ENCODE measurements at places on chromosomes 7 and 10.
A peak's percentile ranks its signal among the peaks of the same experiment; 100 is the strongest.

GRCh38 chr7:117098457-117098856, 145.2 kb downstream of the ST7 start:
- DNase-seq, result peak; percentile 99

DNA sequence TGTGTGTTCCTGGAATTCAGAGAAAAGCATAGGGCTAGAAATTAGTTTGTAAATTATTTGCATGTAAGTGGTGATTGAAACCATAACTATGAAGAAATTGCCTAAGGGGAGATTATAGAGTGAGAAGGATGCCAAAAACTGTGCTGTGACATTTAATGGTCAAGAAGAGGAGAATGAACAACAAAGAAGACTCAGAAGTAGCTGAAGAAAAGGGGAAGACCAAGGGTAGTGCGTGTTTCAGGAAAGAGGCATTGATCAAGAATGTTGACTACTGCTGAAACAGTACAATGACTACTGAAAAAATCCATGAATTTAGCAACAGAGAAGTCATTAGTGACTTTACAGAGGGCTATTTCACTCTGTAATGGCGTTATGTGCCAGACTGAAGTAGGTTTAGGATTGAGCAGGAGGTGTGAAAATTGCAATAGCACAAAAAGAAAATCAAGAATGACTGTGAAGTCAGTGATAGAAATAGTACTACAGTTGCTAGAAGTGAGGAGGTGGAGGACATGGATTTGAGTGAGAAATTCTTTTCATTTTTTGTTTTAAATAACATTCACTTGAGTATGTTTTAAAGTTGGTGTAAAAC, 28.9 kb upstream of the SAMD9L start:
- DNase-seq, result no peak

GRCh38 chr7:103499976-103500375, 54.0 kb upstream of the SLC26A5 start:
- peak; percentile 52 for DNase-seq

DNA sequence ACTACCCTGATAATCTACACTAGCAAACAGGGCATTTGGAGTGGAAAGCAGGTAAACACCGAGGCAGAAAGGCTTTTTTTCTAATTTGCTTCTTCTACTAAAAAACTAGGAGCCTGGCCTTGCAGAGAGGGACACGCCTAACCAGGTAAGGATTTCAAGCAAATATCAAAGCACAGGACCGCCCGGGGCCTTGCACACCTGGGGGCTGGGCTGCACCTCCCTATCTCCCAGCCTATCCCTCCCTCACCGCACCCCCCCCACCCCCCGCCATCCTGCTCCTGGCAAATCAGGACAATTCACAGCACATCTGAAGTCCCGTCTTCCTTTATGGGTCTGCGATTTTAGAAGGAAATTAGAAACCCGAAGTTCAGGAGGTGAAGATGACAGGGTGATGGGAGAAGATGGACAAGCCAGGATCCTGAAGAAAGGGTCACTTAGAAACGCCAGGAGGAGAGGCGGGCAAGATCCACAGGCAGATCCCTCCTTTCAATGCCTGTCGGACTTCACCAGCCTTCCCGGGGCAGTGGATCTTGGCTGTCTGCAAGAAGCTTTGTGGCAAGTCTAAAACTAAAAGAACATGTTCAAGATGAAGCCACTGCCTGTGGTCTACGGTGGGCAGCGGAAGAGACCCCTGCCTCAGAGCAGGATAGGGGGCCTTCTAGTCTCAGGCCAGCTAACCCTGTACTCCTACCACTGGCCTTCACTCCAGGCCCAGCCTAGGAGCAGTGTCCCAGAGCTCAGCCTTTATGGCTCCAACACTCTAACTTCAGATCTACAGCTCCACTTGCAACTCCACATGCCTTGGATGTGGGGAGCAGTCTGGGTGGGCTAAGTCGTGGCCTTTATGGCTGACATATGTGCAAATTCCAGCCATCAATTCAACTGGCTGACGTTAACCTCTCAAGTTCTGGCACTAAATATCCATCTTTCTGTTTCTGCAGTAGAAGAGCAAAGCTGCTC, 43.9 kb downstream of the TNS3 start:
- no peak for DNase-seq

- no peak for DNase-seq
Observed at GRCh38 chr10:8416760-8417159, 362.3 kb downstream of the GATA3 start.

DNA sequence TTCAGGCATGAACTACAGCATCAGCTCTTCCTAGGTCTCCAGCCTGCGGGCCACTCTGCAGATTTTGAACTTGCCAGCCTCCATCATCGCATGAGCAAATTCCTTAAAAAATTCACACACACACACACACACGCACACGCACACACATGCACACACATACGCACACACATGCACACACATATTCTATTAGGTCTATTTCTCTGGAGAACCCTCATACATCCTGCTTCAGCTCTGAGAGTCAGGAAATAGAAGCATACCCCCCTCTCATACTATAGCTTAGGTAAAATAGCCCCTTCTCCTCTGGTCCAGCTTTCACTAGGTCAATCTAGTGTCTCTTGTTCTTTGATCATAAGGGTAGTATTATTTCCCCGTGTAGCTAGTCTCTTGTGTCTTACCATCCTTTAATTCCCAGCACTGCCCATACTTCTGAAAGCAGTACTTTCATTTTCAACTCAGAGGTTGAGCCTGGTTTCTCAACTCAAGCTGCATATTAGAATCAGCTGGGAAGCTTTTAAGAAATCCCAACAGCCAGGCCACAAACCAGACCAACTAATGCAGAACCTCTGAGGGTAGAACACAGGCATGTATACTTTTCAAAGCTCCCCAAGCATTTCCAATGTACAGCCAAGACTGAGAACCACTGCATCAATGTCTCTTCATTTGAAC, 30.9 kb upstream of the ITGB8 start:
- DNase-seq, result peak; percentile 45

DNA sequence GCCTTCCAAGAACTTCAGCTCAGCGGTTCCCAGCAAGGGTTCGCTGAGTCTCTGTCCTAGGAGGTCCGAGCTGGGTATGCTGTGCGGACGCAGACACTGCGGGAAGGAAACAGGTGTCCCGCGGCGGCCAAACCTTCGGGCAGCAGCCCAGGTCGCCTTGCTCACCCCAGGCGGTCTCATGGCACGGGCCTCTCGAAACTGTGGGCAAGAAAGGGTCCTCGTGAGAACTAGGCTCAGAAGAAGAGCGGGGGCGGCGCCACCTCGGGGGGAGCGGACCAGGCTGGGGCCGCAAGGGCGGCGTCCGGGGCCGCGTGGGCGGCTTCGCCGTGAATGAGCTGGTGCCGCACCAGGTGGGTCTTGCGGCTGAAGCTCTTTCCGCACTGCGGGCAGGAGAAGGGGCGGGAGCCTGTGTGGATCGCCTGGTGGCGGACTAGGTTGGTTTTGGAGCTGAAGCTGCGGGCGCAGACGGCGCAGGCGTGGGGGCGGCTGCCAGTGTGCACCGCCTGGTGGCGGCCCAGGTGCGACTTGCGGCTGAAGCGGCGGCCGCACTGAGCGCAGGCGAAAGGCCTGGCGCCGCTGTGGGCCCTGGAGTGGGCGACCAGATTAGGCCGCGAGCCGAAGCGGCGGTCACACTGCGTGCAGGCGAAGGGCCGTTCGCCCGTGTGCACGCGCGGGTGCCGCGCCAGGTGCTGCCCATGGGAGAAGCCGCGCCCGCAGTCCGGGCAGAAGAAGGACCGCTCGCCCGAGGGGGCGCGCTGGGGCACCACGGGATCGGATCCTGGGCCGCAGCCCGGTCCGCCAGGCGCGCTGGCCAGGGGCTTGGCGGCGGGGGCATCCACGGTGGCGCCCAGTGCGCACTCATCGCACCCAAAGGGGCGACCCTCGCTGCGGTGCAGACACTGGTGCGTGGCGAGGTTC, 8.6 kb downstream of the ZNF467 start:
- no peak for DNase-seq

DNA sequence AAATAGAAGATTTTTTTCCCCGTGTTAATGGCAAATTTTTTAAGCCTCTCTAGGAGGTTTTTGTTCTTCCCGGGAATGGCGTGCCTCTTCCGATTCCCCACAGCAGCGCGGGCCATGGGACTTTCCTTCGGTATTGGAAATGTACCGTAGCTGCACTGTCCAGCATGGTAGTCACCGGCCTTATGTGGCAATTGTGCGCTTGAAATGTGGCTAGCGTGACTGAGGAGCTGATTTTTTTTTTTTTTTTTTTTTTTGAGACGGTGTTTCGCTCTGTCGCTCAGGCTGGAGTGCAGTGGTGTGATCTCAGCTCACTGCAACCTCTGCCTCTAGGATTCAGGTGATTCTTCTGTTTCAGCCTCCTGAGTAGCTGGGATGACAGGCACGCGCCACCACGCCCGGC, 938 bp upstream of the TCTN3 start:
- no peak for DNase-seq

GRCh38 chr7:516606-517456, 2.8 kb downstream of the PDGFA start:
- peak; percentile 80 for DNase-seq

- peak; percentile 69 for DNase-seq
Observed at GRCh38 chr10:116787893-116788665, 45.7 kb upstream of the HSPA12A start.

DNA sequence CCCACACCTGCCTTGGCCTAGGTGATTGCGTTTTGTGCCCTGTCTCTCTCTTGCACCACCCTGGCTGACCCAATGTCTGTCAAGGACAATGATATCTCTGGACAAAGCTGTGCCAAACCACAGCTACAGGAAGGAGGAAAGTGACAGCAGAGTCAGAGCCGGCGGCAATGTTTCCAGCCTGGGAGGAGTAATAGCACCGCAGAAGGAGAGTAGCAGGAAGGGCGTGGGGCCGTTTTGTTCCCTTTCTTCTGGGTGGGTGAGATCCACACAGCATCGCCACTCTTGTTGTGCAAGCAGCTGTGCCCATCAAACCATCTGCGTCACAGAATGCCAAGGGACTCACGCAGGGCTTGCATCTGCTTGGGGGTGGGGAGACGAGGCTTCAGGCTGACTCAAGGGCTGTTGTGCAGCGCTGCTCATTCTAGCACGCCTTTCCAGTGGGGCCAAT, 341.6 kb upstream of the AUTS2 start:
- no peak for DNase-seq

- DNase-seq, result peak; percentile 8
Observed at GRCh38 chr10:43304687-43305333, 37.9 kb upstream of the RASGEF1A start.

GRCh38 chr7:158976468-158976848, 120.1 kb downstream of the DYNC2I1 start:
- DNase-seq, result no peak

- DNase-seq, result peak; percentile 56
Observed at GRCh38 chr7:78139335-78139734, 340.8 kb downstream of the PHTF2 start.

DNA sequence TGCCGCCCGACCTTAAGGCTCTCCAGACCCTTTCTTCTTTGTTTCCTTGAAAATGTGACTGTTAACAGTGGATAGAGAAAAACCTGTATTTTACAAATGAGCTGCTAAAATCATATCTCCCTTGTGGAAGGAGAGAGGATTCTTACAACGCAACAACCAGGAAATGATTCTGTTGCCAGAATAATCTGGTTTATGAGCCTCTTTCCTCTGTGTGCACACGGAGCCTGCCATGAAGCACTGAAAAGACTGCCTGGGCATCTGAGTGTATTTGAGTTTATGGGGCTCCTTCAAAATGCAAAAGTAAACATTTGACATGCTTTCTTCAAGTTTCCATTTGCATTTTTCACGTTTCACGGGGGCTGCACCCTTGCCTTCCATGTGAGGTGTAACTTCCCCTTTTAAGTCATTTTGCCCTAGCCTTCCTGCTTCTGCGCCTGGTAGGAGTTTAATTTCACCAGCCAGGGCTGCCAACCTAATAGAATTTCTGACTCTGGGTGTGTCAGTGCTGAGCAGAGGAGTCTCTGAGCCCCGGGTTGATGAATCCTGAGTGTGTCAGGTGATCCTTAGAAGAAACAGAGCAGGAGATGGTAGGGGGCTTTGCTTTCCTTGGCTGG, 101.2 kb downstream of the GRB10 start:
- no peak for DNase-seq

DNA sequence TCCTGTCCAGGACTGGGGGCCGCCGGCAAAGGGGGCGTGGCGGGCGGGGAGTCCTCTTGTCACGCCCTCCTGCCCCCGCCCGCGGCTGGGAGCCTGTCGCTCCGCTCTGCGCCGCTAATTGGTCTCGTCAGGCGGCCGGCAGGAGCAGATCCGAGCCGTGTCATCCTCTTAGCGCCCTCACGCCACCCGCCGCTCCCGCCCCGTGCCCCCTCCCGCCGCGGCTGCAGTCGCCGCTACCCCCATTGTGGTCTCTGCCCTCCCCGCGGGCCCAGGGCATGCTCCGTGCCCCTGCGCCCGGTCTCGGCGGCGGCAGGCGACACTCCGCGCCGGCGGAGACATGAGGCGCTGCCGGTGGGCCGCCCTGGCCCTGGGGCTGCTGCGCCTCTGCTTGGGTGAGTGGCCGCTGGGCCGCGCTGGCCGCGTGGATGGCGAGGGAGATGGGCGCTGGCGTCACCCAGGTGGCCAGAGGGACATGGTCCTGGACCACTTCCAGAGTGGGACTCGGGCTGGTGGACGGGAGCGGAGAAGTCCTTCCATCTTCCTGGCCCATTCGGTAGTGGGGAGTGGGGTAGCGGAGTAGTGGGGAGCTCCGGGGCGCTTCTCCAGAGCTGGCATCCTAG, at the start of gene CDHR1:
TSS of gene CDHR1 (plus strand) at position 114 of the 620 bp plus-strand sequence. CDS start at position 338, 224 bp downstream.
- DNase-seq, result no peak

DNA sequence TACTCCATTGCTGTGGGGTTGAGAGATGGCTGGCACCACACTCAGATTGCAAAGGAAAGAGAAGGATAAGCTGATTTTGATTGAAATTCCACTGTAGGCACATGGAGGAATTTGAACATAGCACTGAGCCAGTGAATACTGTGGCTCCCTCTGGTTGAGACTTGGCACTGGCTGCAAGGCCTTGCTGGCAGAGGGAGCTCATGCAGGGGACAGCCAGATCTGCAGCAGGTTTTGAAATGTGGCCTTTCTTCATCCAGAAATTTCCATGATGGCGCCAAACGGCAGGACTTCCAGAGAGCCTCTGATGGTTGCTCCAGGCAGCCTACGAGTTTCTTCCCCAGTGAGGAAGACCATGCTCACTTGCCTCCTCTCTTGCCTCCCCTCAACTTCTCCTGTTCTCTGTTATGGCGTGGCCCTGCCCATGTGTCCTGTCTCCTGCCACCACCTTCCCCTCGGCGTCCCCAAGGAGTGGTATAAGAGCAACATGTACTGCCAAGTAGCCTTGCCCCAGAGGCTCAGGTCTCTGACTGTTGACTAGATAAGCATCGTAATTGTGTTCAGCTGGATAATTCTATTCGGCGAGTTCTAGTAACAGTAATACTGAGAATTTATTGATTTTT, 265.6 kb downstream of the CCDC3 start:
- no peak for DNase-seq

GRCh38 chr7:94195201-94195600, 191.0 kb upstream of the BET1 start:
- DNase-seq, result no peak

DNA sequence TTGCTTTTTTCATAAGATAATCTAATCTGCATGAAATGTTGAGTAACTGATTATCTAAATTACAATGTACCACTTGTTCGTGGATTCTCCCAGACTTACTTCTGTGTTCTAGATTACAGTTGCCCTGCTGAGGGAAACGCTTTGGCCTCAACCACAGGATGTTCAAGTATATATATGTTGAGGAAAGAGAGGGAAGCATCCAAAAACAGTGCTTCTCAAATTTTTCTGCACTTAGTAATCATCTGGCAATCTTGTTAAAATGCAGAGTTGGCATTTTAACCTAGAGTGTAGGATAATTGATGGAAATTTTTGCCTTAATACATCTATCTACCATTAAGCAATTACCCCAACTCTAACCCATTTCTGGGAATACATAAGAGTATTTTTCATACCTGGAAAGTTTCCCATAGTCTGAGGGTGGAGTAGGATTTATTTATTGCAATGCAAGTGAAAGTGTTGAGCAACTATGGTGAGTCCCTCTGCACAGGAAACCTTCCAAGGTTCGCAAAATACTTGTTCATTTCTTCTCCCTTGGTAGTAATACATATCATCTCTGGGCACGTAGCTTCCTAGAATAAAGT, 59.6 kb upstream of the C1GALT1 start:
- DNase-seq, result peak; percentile 36
